Activated T-helper 17 cell treated with anti-CD3 and anti-CD28 coated beads, Interleukin-2, amount 50 U/mL, for 72 hours (primary cell): ENCODE measurements at places on chromosomes 2 and 18.

DNA sequence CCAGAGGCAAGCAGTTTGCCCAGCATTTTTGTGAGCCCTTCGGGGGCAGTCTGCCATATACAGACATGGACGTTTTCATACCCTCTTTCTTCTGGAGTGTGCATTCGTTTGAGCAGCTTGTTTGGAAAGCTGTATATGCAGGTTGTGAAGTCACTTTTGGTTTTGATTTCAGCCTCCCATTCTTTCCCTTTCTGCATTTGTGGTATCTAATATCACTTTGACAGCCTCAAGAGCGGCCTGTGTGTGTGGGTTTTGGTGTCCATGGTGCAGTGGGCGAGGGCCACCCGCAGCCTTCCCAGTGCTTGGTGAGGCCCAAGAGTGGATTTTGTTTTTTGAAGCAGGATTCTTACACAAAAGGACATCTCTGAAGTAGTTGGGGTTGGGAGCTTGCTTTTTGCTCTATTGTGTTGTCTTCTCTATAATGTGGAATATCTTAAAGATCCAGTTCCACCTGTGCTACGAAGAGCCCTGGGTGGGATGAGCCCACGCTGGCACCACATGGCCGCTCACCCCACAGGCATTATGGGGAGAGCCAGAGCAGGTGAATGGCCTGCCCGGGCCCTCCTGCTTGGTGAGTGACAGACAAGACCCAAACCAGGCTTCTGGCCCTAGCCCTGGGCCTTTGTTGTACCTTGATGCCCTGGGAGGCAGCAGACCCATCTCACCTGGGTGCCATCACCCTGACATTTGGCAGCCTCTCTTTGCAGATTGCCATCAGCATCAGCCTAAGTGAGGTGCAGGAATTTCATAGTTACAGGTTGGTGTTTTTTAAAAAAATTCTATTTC lies 29.5 kb downstream of the INPP4A start:
- ATAC-seq = peak; percentile 42

DNA sequence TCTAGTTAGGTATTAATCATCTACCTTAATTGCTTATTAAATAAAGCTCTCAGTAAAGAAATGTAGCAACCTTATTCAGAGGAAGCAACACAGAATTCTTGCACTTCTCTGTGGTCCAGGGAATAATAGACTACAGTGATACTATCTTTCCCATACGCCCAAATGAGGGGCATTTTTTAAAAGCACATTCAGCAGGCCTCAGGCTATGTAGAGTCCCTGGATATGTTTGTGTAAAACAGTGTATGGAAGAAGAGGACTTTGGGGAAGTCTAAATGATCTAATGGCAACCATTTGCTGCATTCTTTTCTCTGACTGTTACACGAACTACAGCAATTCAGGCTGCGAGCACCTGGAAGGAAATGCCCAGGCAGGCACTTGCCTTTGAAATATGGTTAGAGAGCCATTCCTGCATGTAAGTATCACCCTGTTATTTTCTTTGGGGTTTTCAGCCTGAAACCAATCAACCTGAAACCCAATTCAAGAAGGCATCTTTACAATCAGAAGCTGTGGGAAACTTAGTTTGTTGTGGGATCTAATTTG lies 1814.7 kb upstream of the CELF4 start:
- no peak for ATAC-seq

DNA sequence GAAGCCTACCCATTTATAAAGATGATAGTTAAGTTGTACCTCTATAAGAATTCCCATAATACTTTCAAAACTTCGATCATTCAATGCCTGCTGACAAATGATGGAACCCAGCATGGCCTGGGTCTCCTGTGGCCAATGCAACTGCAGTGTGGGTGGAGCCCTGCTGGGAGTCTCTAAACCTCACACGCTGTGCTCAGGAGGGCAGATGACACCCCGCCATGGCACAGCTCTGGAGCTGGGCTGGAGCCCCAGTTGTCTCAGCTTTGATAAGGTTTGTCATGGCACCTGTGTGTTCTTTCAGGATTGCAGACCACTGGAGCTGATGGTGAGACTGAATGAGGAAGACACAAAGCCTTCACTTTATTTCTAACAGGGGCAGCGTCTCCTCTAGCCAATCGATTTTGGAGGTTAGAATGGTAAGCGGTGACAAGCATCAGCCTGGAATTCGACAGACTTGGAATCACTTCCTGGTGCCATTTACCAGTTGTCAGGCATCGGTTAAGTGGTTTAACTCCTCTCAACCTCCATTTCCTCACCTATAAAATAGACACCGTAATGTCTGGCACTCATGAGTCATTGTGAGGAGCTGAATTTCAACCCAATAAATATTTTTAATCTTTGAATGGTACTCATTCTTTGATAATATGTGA lies 383.6 kb upstream of the SALL3 start:
- ATAC-seq = no peak

DNA sequence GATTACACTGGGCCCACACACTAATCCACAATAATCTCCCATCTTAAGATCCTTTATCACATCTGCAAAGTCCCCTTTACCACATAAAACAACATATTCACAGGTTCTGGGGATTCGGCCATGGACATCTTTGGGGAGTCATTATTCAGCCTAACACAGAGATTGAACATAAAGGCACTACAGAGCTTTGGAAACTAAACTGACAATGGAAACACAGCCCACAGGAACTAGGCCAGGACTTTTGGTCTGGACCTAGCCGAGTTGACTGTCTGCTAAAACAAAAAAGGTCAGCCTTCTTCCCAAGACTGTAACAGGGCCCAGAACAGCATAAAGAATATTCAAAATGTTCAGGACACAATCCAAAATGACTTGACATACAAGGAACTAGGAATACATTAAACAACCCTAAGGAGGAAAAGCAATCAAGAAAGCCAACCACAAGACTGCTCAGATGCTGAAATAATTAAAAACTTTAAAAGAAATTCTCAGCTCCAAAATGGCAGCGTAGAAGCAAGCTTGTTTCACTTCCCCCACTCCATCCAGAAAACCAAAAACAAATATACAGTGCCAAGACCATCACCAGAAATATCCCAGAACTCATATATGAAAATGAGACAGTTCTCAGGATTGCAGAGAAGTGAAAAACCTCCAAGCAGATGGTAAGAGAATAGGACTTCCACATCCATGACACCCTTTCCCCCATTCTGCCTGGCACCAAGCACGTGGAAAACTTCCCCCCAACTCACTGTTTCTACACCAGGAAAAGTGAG lies 207.8 kb downstream of the ATAD2B start:
- no peak for ATAC-seq

- ATAC-seq = no peak
Observed at GRCh38 chr18:24197412-24197811, 58.5 kb downstream of the CABYR start.

DNA sequence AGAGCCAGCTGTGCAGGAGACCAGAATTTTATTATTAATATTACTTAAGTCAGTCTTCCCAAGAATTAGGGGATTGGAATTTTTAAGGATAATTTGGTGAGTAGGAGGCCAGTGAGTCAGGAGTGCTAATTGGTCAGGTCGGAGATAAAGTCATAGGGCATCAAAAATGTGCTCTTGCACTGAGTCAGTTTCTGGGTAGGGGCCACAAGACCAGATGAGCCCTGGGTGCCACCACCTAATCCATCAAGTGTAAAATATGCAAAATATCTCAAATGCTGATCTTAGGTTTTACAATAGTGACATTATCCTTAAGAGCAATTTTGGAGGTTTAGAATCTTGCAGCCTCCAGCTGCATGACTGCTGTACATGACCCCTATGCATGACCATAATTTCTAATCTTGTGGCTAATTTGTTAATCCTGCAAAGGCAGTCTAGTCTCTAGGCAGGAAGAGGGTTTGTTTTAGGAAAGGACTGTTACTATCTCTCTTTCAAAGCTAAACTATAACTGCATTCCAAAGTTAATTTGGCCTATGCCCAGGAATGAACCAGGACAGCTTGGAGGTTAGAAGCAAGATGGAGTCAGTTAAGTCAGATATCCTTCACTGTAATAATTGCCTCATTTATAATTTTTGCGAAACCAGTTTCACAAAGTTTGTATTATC lies 215.9 kb downstream of the RNF152 start:
- ATAC-seq = no peak

- ATAC-seq = no peak
Observed at GRCh38 chr2:159084384-159085370, 116.2 kb downstream of the TANC1 start.

DNA sequence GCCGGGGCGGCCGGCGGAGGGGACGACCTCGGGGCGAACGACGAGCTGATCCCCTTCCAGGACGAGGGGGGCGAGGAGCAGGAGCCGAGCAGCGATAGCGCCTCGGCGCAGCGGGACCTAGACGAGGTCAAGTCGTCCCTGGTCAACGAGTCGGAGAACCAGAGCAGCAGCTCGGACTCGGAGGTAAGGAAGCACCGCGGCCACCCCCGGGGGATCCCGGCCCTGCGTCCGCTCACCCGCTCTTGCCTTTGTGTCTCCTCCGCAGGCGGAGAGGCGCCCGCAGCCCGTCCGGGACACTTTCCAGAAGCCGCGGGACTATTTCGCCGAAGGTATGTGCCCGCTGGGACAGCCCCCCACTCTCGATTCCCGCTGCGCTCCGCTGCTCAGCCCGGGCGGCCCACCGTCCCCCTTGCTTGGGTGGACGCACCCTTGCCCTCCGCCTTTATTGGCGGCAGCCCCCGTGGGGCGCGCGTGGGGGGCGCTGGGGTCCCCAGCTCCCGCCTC lies 611 bp downstream of the TCF7L1 start:
- ATAC-seq = peak; percentile 34

DNA sequence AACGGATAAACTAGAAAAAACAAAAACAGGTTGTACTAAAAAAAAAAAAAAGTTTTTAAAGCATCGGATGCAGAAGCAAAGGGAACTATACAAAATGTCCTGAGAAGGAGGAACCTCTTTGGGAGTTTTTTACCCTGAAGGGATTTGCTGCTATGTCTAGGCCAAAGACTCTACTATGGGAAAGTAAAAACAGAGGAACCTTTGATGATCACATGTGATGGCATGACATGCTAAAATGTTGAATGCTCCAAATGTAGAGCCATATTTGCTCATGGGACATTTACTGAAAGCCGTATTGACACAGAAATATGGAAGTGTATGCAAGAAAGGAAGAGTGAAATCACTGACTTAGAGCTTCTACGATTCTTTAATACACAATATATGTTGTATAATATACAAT lies 992.0 kb upstream of the ZEB2 start:
- no peak for ATAC-seq

- no peak for ATAC-seq
Observed at GRCh38 chr2:120251880-120252224, 800 bp upstream of the RALB start.

- ATAC-seq = no peak
Observed at GRCh38 chr2:213763354-213763753, 479.1 kb downstream of the SPAG16 start.

- ATAC-seq = no peak
Observed at GRCh38 chr2:52594026-52594425, 1173.6 kb upstream of the CHAC2 start.

DNA sequence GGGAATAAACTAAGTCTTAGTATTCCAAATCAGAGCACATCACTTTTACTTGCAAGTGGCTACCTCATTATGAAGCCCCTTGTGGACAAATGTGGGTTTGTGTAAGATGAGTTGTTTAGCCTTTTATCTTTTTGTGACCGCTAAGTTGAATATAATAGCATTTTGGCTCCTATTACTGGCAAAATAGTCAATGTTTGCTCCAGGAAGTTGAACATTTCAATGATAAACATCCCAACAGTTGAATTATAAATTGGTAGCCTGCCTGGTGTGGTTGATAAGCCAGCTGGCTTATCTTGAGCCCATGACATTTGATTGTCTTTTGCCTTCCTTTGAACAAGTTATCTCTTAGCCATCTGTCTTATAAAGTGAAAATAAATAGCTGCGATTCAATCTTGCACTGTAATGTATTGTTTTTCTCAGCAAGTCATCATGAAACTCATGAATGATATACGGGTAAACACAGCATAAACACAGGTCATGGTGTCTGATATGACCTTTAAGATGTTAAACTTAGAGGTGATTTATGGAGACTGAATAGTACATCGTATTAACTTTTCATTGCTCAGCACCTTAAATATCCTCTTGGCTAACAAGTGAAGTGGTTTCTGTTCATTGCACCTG lies 338.4 kb downstream of the SOCS6 start:
- ATAC-seq = no peak

DNA sequence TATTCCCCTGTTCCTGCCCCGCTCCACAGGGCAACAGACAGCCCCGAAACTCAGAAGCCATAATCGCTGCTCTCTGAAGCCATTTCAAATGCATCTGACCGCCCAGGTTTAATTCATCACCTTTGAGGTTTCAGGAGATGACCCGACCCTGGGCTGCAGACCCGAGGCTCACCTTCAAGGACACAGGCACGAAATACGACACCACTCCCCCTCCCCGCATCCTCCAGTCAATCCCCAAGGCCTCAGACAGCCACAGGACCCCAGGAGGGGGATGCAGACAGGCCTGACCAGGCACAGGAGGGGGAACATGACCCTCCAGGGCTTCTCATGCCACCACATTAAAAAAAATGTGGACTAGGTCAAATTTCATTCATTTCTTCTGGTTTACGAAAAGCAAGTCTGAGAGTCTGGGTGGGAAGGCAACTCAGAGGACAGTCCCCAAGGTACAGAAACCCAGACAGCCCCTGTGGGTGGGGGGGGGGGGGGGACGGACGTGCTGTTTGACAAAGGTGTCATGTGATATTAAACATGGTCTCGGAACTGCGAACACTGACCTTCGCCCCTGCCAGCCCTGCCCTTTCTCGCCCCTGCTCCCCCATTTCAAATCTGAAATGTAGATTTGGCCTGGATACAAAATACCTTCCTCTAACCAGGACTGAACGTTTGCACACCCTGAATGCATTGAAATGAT lies 142.9 kb downstream of the BCL11A start:
- no peak for ATAC-seq

DNA sequence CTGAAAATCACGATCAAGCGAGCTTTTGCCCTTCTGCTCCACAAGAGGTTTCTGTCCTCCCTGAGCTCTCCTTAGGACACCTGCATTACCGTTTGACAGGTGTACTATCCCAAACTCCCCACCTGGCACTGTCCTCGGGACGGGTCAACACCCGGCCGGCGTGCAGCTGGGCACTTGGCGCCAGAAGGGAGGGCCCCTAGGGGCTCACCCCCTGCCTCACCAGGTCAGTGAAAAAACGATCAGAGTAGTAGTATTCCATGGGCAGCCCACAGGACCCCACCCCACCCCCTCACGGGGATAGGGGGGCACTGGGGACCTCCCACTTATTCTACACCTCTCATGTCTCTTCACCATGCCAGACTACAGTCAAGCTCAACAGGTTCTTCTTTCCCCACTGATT lies 117.6 kb upstream of the ANKRD30BL start:
- no peak for ATAC-seq

- no peak for ATAC-seq
Observed at GRCh38 chr18:22439447-22439846, 21.7 kb upstream of the CTAGE1 start.
